ENCODE measurements at places on chromosomes 4 and X.
A peak's percentile ranks its signal among the peaks of the same experiment; 100 is the strongest.

- DNase-seq, result no peak
These were observed 592.4 kb downstream of the GLUD2 start for GRCh38 chrX:121639781-121640180.

GRCh38 chrX:10677490-10677889 lies 57.1 kb upstream of the MID1 start:
- no peak for DNase-seq

- DNase-seq, result no peak
These were observed 295.6 kb downstream of the SH2D1A start for GRCh38 chrX:124641737-124642491.

- DNase-seq, result no peak
These were observed 20.8 kb upstream of the ZCCHC12 start for GRCh38 chrX:118802857-118803256.

- no peak for DNase-seq
These were observed 82.8 kb upstream of the TCEAL2 start for GRCh38 chrX:102042372-102043325.

- DNase-seq, result no peak
These were observed 640.3 kb downstream of the TRIML1 start for GRCh38 chr4:188779581-188779980.

DNA sequence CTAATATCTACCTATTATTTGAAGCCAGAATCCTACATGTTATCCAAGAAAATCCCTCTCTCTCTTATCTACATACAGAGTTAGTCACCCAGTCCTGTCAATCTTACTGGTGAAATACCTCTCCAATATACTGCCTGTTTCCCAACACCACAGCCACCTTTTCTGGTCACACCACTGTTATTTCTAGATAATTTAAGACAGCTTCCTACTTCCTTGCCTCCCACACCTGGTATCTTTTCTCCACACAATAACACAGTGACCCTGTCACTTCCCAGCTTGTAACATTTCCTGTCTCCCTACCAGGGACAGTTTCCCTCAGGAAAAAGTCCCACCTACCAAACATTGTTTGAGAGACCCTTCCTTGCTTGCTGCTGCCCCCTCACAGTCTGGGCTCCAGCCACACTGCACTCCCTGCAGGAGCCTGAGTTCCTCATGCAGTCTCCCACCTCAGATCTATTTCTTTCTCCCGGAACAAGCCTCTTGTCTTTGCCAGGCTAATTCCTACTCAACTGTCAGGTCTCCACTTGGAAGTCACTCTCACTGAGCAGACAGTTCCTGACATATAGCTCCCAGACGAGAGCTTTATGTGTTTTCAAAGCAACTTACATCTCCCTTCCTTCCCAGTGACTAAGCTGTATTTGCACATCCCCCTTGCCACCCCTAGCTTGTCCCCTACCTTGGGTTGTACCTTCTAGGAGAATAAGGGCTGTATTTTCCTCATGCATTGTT lies 73.6 kb upstream of the QRFPR start:
- DNase-seq, result no peak

DNA sequence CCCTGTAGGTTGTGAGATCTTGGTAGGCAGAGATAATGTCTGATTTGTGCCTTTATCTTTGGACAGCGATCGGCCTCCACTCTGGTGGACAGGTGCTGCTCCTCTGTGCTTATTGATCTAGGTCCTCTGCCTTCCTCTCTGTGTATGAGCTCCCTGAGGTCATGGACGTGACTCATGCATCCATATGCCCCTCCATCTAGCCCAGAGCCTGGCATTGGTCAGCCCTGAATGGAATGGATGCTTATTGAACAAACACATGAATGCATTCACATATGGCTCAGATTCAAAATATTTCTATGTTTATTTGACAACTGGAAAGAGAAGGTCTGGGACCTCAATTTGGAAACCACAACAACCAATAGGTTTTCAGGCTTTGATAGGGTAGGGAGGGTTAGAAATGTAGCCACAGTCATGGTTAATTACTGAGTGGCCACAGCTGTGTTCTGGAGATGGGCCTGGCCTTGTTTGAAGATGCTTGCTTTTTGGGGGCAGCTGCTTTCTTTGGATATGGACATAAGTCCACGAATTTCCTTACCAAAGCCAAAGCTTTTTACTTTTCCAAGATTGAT lies 76.2 kb downstream of the SEL1L3 start:
- no peak for DNase-seq

DNA sequence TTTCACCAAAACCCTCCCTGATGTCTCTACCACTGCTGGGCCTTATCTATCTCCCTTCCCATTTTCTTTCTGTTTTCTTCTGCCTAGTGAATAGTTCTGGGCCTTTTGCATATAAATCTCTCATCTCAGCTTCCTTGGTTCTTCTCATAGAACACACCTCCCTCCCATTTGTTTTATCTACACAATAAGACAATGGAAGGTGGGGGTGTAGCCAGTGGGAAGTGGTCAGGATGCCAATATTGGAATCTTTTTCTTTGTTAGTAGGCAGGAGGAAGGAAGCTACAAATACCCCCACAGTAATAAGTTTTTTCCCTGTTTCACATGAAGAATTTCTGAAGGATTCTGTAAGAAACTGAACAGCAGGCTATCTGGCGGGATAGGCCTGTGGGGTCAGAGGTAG lies 30.9 kb upstream of the RHOH start:
- no peak for DNase-seq

DNA sequence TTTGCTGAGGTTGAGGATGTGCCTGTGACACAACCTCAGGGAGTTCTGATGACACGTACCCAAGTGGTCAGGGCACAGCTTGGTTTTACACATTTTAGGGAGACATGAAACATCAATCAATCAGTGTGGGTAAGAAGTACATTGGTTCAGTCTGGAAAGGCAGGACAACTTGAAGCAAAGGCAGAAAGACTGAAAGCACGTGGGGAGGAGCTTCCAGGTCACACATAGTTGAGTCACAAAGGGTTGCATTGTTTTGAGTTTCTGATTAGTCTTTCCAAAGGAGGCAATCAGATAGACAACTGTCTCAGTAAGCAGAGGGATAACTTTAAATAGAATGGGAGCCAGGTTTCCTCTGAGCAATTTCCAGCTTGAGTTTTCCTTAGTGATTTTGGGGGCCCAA lies 1910.0 kb upstream of the AGA start:
- DNase-seq, result no peak

DNA sequence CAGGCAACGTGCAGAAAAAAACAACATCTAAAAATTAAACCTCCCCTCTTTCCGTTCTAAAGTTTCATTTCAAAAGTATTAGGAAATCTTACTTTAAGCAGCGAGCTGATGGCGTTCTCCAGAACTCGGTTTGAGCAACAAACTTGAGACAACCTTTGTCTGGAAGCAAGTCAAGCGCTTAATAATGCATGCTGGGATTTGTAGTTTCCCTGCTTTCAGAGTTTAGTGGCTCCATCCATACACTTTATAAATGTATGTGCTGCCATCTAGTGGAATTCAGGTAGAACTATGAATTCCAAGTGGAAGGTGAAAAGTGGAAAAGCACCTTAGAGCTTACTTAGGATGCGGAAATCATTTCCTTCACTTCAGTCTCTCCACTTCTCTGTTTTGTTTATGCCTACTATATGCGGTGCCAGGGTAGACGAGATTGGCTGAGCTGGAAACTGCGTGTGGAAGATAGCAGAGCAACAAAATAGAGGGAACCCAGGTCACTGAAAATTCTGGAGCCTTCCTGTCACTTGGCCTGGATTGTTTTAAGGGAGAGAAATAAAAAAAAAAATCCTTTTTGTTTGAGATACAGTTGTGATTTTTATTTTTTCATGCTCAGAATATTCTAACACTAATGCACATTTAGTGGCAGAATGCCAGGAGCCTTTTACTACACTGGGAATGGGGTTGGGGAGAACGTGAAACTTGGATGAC lies at the start of gene BDH2:
BDH2 (minus strand) TSS at position 144 of the 702 bp plus-strand sequence. CDS start 3,580 bp downstream, outside the sequence.
- DNase-seq, result no peak

- no peak for DNase-seq
These were observed 106.2 kb downstream of the SMIM20 start for GRCh38 chr4:26020083-26020668.

GRCh38 chr4:39823191-39823590 lies 125.3 kb downstream of the UBE2K start:
- DNase-seq, result no peak

DNA sequence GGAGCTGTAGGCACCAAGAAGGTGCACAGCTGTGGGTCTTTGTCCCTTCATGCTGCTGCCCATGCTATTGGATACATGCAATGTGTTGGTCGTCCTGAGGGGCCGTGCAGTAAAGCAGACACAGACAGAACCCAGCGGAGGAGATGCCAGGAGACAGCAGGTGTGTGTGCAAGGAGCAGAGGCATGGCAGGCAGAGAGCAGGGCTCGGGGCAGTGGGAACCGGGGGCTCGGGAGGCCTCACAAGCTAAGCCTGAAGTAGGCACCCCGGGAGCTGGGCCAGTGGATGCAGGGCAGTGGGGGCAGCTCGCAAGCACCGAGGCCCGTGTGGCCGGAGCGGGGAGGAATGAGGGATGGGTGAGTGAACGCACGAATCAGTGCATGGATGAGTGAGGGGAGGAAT lies 13.2 kb downstream of the HTRA3 start:
- no peak for DNase-seq

DNA sequence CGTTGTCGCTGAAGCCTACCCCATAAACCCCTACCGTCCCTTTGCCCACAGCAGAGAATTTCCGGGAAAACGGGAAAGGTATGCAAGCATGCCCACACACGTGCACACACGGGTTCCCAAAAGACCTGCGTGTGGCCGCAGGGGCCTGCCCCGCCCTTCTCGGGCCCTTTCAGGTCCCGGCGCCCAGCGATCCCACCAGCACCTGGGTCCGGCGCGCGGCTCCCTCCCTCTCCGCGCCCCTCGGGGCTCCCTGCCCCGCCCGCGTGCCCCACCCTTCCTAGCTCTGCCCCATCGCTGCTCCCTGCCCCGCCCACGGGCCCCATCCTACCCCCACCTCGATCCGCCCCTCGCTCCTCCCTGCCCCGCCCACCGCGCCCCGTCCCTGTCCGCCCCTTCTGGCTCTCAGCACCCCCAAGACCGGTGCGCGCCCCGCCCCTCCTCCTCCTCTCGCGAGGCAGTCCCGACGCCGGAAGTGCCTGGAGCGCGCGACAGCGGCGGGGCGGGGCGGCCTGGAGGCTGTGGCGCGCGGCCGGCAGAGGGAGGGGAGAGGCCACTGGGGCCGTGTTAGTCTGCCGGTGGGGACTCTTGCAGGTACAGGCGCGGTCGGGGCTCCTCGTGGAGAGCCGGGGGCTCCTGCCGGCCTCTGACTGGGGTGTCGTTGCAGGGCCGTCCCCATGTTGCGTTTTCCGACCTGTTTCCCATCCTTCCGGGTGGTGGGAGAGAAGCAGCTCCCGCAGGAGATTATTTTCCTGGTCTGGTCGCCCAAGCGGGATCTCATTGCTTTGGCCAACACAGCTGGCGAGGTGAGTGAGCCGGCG lies at the start of gene ANAPC4:
ANAPC4 (plus strand) TSS at position 510 of the 818 bp plus-strand sequence; CDS start at position 675, 165 bp downstream.
- peak; percentile 98 for DNase-seq

GRCh38 chrX:150223176-150224015 lies 139.7 kb upstream of the MAMLD1 start:
- DNase-seq, result no peak

DNA sequence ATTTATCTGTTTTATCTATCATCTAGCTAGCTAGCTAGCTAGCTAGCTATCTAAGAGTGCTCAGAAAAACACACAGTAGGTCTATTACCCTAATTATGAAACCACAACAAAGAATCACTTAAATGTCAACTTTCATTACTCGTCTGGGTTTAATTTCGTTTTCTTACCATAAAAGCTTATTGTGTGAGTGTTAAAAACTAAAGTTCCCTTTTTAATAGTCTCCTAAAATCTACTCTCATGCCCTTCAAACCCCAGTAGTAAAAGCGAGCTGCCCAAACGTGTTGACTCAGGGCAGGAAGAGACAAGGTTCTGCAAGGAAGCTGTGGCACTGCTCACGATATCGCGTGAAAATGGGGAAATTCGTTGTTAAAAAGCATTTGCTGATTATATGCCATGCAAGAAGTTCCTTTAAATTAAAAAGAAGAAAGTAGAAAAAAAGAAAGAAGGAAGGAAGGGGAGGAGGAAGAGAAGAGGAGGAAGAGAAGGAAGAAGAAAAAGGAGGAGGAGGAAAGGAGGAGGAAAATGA lies 595 bp downstream of the MBNL3 start:
- no peak for DNase-seq

GRCh38 chrX:46694549-46694948 lies 64.4 kb downstream of the SLC9A7 start:
- DNase-seq, result no peak

DNA sequence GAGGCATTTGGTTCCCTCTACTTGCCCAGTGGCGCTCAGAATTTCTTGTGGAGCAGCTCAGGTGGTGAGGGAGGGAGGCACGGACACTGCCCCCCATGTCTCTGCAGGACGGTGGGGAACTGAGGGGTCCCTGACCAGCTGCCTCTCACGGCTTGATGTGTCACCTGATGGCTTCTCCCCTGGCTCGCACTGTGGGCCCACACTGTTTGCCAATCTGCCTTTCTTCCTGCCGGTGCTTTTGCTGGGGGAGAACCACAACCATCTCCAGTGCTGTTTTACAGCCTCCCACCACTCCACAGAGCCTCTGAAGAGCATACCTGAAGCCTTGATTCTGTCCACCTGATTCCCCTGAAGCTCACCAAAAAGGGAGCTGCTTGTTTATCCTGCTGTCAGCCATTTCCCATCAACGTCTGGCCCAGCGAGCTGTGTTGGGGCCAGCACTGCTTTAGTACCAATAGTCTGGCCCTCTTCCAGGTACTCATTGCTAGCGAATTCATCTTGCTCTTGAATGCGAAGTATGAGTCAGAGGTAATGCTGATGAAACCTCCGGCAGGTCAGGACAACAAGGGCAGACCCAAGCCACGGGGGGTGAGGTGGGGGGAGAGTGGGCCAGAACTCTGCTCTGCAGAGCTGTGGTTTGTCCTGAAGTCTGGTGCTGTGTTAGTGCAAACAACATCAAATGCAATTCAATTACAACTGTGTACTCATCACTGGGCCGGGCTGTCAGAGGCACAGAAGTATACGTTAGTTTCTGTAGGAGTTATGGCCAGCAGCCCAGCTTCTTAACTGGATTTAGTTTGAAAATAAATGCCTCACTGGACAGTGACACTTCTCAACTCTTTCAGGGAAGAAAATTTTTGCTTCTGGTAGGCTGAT lies 208.3 kb upstream of the JADE1 start:
- no peak for DNase-seq

GRCh38 chrX:30951003-30951402 lies 61.9 kb upstream of the TAB3 start:
- DNase-seq, result no peak

GRCh38 chrX:31154946-31155345 lies 83.1 kb upstream of the FTHL17 start:
- no peak for DNase-seq

- no peak for DNase-seq
These were observed 4.4 kb downstream of the RBPJ start for GRCh38 chr4:26325191-26325590.

GRCh38 chr4:75497133-75497532 lies 17.1 kb downstream of the RCHY1 start:
- no peak for DNase-seq

- DNase-seq, result peak; percentile 29
These were observed 186.5 kb upstream of the RPL34 start for GRCh38 chr4:108433832-108434231.

Data from activated CD8-positive, alpha-beta memory T cell treated with anti-CD3 and anti-CD28 coated beads for 1 hour (primary cell).